GM12891 (cell line): ENCODE measurements at places on chromosomes 7 and 10.

GRCh38 chr10:91389636-91390512 lies 20.3 kb upstream of the HECTD2 start:
- DNase-seq, result no peak

DNA sequence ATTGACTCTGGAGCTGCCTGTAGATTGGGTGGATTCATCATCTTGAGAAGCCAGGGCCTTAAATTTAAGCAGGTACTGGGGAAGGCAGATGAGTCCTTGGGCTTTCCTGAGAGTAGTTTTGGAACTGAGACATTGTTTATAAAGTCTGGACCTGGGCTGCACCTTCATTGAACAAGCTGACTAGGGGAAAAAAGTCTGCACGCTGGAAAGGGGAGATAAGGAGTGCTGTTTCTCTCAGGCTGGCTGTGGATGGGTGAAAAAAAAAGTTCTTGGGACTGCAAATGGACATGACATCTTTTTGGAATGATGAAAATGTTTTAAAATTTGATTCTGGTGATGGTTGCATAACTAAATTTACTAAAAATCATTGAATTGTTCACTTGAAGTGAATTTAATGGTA lies 12.0 kb downstream of the SEC24C start:
- no peak for DNase-seq

DNA sequence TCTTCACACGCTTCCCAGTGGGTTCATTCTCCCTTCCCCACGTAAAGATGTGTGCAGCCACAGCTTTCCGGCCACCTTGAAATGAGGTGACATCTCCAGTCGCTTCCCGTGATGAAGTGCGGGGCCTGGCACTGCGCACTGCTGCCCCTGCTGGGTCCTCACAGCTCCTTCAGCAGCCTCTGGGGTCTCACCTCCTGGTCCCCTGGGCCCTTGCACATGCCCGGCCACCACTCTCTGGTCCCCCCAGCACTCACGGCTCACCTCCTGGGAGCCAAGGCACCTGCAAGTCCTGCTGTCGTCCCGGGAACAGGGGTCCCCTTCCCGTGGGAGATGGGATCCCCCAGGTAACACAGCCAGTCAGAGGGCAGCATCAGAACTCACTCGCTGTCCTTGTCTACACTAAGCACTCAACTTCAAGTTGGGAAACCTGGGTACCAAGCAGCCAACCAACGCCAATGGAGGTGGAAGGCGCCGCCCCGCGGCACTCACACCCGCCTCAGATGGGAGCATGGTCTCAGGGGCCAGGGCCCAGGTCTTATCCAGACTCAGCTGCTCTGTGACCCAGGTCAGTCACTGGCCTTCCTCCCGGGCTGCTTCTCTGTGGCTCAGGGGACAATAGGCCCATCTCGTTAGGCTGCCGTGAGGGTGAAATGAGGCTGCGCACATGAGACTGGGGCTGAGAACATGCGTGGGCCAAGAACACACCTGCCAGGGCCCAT lies 176.2 kb downstream of the PTPRN2 start:
- DNase-seq, result no peak

DNA sequence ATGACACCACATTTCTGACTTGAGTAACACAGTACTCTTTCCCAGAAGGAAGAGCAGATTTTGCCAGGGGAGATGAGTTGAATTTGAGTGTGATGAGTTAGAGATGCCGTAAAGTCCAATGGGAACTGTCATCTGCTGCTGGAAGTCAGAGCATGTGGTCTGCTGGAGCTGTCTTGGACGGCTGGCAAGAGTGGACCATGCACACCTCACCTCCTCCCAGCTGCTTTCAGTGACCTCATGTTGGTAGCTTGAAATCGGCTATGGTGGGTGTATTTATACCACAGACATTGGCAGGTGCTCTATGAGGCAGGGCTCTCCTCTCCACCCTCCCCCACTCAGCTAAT lies 82.3 kb downstream of the COL13A1 start:
- DNase-seq, result no peak

DNA sequence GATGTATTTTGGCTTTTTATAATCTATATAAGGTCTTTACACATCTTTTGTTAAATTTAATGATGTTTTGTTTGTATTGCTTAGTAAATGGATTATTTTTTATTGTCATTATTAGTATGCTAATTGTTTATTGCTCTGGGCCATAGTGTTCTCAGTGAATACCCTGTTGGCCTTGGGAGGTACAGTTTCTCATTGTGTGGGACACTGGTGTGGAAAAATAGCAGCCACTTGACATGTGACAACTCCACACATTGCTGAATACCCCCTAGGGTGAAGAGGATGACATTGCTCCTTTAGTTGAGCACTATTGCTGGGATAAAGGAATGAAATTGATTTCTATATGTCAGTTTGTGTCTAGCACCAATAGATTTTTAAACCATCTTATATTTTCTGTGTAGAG lies 130.9 kb downstream of the CCNY start:
- DNase-seq, result no peak
